Effector memory CD8-positive, alpha-beta T cell (primary cell): ENCODE measurements at places on chromosomes 1 and 21.

- peak; percentile 63 for DNase-seq
These were observed 19.3 kb downstream of the SH2D2A start for GRCh38 chr1:156797212-156797871.

- no peak for DNase-seq
These were observed 17.4 kb upstream of the USP24 start for GRCh38 chr1:55232448-55233144.

GRCh38 chr1:168216171-168216570, 9.6 kb upstream of the SFT2D2 start:
- DNase-seq = no peak

- no peak for DNase-seq
These were observed 57.9 kb downstream of the AGPAT3 start for GRCh38 chr21:43922949-43923348.

- DNase-seq = peak; percentile 37
These were observed 61.0 kb downstream of the DNTTIP2 start for GRCh38 chr1:93817819-93818569.

GRCh38 chr1:230507666-230508402, 81.7 kb upstream of the PGBD5 start:
- DNase-seq = no peak

DNA sequence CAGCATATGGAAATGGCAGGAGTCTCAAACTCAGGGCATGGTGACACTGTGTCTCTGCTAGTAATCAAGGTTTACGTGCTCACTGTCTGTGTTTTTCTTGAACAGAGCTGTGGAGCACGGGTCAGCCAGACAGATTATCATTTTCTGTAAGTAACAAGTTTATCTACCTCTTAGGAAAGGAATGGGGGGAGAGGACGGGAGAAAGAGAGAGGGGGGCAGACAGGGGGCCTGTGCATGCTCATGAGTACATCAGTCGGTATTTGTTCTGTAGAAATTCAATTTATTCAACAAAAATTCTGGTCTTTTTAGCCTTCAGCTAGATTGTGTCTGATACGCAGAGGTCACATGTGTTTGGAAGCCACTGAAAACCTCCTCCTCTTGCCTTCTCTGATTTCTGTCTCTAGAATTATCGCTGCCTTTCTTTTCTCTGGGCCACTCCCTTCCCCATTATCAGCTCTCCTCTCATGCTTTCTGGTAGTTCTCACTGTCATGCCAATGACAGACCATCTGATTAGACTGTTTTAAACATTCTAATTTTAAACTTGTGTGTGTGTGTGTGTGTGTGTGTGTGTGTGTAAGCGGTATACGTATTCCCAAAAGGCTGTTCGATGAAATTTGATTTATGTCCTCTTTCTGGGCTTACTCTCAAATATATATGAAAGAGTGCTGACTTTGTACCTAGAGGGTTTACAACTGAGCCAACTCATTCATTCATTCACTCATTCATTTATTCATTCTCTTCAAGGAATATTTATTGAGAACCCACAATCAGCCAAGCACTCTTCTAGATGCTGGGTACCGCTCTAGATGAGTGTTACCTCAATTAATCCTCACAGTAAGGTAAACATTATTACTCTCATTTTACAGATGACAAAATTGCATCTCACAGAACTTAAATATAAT, 636.9 kb downstream of the KIF26B start:
- no peak for DNase-seq

GRCh38 chr1:33170351-33171274, 11.2 kb downstream of the TRIM62 start:
- DNase-seq = no peak

GRCh38 chr1:5098981-5099385, 444.6 kb downstream of the AJAP1 start:
- DNase-seq = no peak

DNA sequence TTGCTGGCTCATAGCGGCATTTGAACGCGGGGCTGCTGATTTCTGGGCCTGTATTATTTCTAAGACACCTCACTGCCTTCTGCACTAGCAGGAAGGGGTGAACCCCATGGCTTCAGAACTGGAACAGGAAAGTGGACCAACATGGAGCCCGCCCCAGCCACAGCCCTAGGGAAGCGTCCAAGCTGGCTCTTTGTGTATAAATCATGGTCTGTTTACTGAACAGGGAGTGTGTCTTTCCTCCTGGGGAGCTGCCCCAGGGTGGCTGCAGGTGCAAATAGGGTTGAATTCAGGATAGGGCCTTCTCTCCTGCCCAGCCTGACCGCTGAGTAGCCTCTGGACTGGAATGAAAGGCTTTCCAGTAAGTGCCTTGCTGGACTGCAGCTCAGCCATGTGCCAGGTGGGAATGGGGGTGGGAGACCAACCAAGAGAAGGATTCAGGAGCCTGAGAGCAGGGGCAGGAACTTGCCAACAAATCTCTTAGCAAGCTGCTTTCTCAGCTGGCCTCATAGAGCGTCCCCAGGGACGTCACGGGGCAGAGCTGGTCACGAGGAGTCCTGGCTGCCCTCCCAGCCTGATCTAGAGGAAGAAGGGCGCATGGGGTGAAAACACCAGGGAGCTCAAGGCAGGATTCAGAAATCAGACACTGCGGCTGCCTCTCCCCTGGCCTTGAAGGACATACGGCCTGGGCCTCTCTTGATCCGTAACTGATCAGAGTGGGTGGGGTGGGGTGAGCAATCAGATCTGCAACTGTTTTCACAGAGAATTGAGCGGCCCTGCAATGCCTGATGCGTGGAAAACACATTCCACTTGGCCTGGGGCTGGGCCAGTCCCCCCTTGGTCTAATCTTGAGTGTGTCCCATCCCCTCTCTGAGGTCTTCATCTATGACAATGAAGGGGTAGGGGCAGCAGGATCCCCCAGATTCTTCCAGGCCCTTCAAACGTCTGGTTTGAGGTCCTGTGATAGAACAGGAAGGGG, 56.5 kb upstream of the SELENON start:
- DNase-seq = no peak
